ENCODE measurements at places on chromosomes 11 and 22. TPM values are rescaled to one million over a fixed set of nuclear protein-coding genes. Genes with fewer than 3 reads are reported as not detected.

Gene FXYD6
- not detected for total RNA-seq

Gene PAX6
- not detected for total RNA-seq

Gene NLRP14
- total RNA-seq, result 0.16 TPM

Gene SEC14L6
- total RNA-seq, result not detected

Gene CHST1
- not detected for total RNA-seq

Gene MPEG1
- total RNA-seq, result not detected

Gene ACTN3
- total RNA-seq, result 0.14 TPM

Gene TIMP3
- 0.07 TPM for total RNA-seq

GRCh38 chr22:30033137-30033536, 47.1 kb upstream of the HORMAD2 start:
- no peaks in the 10 kb centered on the region for H3K36me3 ChIP-seq
- no peak overlapping the region for H3K4me3 ChIP-seq
- no peaks in the 10 kb centered on the region for H3K4me1 ChIP-seq

GRCh38 chr11:111089759-111090158, 155.8 kb upstream of the POU2AF2 start:
- no peak for DNase-seq
- H3K27ac ChIP-seq, result no peak overlapping the region
- H3K36me3 ChIP-seq, result no peaks in the 10 kb centered on the region

GRCh38 chr11:62555464-62556107, 9.0 kb upstream of the AHNAK start:
- peaks cover 93% of the 10 kb centered on the region for H3K4me1 ChIP-seq
- peaks cover 40% of the 10 kb centered on the region for H3K36me3 ChIP-seq
- H3K27me3 ChIP-seq, result no peaks in the 10 kb centered on the region

DNA sequence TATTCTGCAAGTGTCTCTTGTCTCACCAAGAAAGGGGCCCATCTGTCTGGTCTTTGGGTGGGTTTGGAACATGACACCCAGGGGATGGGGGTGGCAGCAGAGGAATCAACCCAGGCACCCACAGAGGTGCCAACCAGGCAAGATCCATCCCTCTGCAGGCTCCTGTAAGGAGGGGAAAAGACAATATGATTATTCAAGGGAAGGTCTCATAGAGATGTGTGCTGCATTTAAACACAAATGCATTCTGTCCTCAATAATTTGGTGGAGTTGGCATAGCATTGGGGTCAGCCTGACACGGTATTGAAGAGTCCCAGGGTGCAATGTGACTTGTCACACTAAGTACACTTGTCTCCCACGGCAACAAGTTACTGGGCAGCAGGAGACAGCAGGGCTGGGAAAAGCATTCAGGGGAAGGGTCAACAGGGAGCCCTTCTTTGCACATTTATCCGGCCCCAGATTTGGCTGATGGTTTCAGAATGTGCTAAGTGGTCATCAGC, 33.1 kb upstream of the SPON1 start:
- no peaks in the 10 kb centered on the region for H3K36me3 ChIP-seq
- H3K4me3 ChIP-seq, result no peak overlapping the region
- no peaks in the 10 kb centered on the region for H3K27me3 ChIP-seq

- no peak overlapping the region for H3K27ac ChIP-seq
- H3K36me3 ChIP-seq, result no peaks in the 10 kb centered on the region
- H3K4me1 ChIP-seq, result no peaks in the 10 kb centered on the region
Observed at GRCh38 chr22:50068096-50068495, 10.0 kb upstream of the TTLL8 start.

DNA sequence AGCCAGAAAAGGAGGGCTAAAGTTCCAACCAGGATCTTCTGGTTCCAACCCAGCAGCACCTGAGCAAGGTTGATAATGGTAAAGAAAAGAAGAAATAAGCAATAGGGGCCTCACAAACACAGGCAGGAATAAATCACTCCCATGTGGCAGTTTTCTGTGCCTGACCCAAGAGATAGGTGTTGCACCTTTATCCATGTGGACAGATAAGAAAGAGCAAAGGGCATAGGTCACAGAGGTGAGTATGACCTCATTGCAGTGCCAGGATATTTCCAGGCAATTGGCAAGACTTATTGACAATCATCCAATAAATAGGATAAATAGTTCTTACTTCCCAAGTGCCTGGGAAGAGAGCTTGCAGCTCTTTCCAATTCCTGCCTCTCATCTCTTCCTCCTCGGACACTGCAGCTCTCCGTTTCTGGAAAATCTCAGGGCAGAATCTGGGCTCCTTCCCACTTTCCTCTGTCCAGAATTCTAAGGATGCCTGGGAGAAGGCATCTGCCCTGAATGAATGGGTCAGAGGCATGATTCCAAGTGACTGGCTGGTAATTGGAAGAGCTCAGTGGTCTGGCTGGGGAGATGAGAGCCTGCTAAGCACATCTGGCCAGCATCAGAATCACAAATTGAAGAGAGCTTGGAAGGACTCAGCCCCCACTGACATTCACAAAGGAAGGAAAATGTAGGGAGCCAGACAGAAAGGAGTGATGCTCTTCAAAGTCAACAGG, 14.5 kb upstream of the LRRC55 start:
- H3K36me3 ChIP-seq, result no peaks in the 10 kb centered on the region
- no peak overlapping the region for H3K27ac ChIP-seq
- H3K27me3 ChIP-seq, result peaks cover 10% of the 10 kb centered on the region

GRCh38 chr11:45475173-45475572, 189.0 kb upstream of the SYT13 start:
- DNase-seq, result no peak
- no peaks in the 10 kb centered on the region for H3K36me3 ChIP-seq
- no peaks in the 10 kb centered on the region for H3K4me1 ChIP-seq
- peaks cover 6% of the 10 kb centered on the region for H3K27me3 ChIP-seq
- no peak overlapping the region for H3K27ac ChIP-seq

- DNase-seq, result no peak
- no peaks in the 10 kb centered on the region for H3K4me1 ChIP-seq
- H3K27ac ChIP-seq, result no peak overlapping the region
- H3K36me3 ChIP-seq, result no peaks in the 10 kb centered on the region
Observed at GRCh38 chr11:70091638-70092037, 13.5 kb downstream of the ANO1 start.

DNA sequence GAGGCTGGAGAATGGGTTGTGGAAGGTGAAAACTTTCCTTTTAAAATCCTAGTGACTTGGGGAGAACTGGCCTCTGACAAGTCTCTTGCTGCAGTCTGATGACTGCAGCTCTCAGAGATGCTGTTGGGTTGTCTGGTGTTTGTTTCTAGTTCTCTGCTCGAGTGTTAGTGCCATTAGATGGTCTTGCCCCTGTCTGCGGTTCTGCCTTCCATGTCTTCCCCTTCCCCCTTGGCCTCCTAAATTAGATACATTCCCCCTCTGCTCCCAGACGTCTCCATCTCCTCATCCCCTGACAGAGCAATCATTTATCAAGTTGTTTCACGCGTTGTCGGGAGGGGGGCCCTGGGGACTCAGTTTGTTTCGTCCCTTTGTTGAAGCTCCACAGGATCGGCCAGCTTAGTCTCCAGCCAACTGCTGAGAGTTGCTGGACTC, 67.7 kb downstream of the CECR2 start:
- H3K36me3 ChIP-seq, result no peaks in the 10 kb centered on the region
- H3K27me3 ChIP-seq, result peaks cover 9% of the 10 kb centered on the region
- no peaks in the 10 kb centered on the region for H3K4me1 ChIP-seq
- H3K4me3 ChIP-seq, result no peak overlapping the region

GRCh38 chr11:82906236-82906635, 4.7 kb downstream of the DDIAS start:
- H3K4me1 ChIP-seq, result peaks cover 52% of the 10 kb centered on the region
- H3K27ac ChIP-seq, result no peak overlapping the region

DNA sequence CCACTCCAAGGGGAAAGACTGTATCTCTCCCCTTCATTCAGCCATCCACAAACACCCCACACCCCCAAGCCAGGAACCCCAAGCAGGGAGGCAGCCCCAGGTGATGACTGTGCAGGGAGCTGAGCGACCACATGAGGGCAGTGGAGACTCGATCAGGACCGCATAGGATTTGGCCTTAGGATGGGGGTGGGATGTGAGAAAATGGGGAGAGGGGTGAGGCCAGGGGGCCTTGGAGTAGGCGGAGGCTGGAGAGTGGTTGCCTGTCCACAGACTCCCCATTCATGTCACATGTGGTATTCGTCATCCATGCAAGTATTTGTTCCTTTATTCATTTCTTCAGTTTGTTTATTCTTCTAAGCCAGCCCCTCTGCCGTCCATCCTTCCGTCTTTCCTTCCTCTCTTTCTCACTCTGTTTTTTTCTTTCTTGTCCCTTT, 2.7 kb upstream of the RHOD start:
- H3K27ac ChIP-seq, result no peak overlapping the region
- H3K4me3 ChIP-seq, result no peak overlapping the region
- no peaks in the 10 kb centered on the region for H3K36me3 ChIP-seq
- DNase-seq, result peak; percentile 71
- H3K27me3 ChIP-seq, result peaks cover 10% of the 10 kb centered on the region

GRCh38 chr22:24876700-24877099, 69.8 kb downstream of the LHFPL7 start:
- no peak for DNase-seq
- no peak overlapping the region for H3K4me3 ChIP-seq
- H3K36me3 ChIP-seq, result no peaks in the 10 kb centered on the region
- no peaks in the 10 kb centered on the region for H3K27me3 ChIP-seq
- no peak overlapping the region for H3K27ac ChIP-seq
- H3K4me1 ChIP-seq, result no peaks in the 10 kb centered on the region

GRCh38 chr11:66334605-66335442, 1.4 kb downstream of the RIN1 start:
- H3K27ac ChIP-seq, result peak overlapping the region; percentile 76
- peak; percentile 25 for DNase-seq
- H3K36me3 ChIP-seq, result peaks cover 23% of the 10 kb centered on the region
- no peak overlapping the region for H3K4me3 ChIP-seq
- H3K27me3 ChIP-seq, result no peaks in the 10 kb centered on the region

GRCh38 chr11:128195057-128195751, 392.2 kb downstream of the ETS1 start:
- H3K27ac ChIP-seq, result no peak overlapping the region
- no peaks in the 10 kb centered on the region for H3K27me3 ChIP-seq
- H3K36me3 ChIP-seq, result no peaks in the 10 kb centered on the region
- peak; percentile 71 for DNase-seq
- H3K4me1 ChIP-seq, result peaks cover 38% of the 10 kb centered on the region

DNA sequence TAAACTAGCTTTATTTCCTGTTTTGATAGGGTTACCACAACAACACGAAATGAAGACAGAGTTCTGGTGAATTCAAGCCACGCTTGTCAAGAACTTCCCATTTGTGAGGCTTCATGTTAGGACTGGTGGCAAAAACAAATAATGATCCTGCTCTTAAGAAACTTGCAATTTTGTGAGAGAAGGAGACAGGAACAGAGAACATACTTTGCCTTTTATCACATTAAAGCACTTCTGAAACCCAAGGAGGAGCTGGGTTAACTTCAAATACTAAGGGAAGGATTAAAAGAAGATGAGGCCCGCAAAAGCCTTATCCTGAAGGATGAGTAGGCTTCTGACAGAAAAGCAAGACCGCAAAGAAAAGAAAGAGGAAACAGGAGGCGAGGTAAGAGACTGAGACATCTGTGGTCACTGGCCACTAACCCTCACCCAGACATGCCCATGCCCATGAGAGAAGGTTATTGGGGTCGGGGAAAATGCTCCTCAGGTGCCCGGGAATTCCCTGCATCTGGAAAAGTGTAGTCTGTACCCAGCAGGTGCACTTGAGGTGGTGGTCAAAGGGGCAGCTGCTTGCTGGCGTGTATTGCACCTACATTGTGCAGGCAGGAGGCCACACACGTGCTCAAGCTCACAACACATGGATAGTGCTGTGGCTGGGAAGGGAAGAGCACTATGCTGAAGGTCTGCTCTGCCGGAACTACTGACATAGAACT, 50.5 kb downstream of the MAPK1 start:
- peak overlapping the region; percentile 84 for H3K27ac ChIP-seq
- no peaks in the 10 kb centered on the region for H3K27me3 ChIP-seq
- peaks cover 64% of the 10 kb centered on the region for H3K4me1 ChIP-seq
- peak; percentile 37 for DNase-seq

DNA sequence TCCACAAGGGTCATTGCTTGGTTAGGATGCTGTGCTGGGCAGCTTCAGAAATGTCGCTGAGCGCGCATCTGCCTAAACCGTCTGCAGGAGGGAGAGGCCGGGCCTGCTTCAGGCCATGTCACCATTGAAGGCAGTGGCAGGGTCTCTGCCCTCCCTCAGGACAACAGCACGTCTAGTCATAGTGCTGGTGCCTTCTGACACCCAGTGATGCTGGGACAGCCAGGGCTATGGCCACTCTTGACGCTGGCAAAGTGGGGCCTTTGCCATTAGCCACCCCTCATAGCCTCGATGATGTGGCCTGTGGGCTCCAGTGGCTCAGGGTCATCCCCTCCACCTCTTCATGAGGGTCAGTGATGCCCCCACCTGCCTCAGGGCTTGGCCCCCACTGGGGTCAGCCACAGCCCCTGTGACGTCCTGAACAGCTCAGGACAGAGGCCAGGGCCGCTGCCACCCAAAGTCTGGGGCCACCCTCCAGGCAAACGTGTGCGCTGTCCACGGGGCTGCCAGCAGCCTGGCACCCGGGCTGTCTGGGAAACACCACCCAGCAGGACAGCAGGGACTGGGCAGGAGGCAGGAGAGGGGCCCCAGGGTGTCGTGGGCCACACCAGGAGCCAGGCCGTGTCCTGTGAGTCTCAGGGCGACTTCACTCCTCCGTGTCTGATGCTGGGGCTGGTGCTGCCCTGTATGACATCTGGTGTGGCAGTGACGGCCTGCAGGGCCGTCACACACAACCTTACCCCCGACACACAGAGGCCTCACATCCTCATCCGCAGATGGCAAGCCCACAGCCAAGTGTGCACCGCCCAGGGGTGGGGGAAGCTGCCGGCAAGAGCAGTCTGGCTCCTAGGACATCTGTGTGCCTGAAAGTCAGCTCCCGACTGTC, 42.5 kb downstream of the CERK start:
- DNase-seq, result no peak
- H3K27me3 ChIP-seq, result no peaks in the 10 kb centered on the region
- no peak overlapping the region for H3K4me3 ChIP-seq
- no peaks in the 10 kb centered on the region for H3K4me1 ChIP-seq
- H3K27ac ChIP-seq, result no peak overlapping the region

DNA sequence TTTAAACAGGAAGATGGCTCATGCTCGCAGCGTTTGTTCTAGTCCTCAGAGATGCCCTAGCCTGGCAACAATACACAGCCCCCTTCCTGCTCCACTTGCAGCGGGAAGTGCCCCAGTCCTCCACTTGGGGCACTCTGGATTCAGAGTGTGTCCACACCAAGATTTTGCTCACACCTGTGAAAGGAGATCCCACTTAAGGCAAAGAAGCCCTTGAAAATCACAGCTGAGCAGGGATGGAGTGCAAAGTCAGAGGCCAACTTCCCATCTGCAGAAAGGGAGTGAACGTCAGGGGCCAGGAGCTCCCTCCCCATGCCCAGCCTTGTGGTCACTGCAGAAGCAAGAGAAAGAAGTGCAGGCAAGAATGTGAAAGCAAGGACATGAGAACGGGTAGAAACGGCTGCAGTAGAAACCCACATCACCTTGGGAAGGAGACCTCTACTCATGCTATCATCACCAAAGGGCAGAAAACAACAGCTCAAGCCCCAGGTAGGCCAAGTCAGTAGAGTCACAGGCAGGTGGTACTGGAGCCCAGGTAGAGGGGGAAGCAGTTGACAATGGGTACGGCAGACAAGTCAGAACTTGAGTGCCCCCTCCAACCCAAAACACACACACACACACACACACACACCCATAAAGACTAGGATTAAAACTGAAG, 157.4 kb downstream of the BUD13 start:
- peaks cover 7% of the 10 kb centered on the region for H3K27me3 ChIP-seq
- H3K27ac ChIP-seq, result no peak overlapping the region
- no peaks in the 10 kb centered on the region for H3K36me3 ChIP-seq
- no peaks in the 10 kb centered on the region for H3K4me1 ChIP-seq
- H3K4me3 ChIP-seq, result no peak overlapping the region

GRCh38 chr22:31243339-31244045, 31.4 kb downstream of the LIMK2 start:
- H3K36me3 ChIP-seq, result no peaks in the 10 kb centered on the region
- DNase-seq, result no peak
- no peaks in the 10 kb centered on the region for H3K27me3 ChIP-seq
- H3K4me1 ChIP-seq, result peaks cover 19% of the 10 kb centered on the region
- no peak overlapping the region for H3K4me3 ChIP-seq

Measured in activated CD8-positive, alpha-beta T cell treated with anti-CD3 and anti-CD28 coated beads for 36 hours (primary cell).